ENCODE measurements at places on chromosomes 2 and 18.

- H3K36me3 ChIP-seq, result peaks cover 7% of the 10 kb centered on the region
- H3K4me3 ChIP-seq, result no peak overlapping the region
- H3K27me3 ChIP-seq, result no peaks in the 10 kb centered on the region
- H3K27ac ChIP-seq, result no peak overlapping the region
Observed at GRCh38 chr2:233531955-233532354, 34.6 kb downstream of the USP40 start.

- H3K27ac ChIP-seq, result no peak overlapping the region
- H3K4me3 ChIP-seq, result no peak overlapping the region
- no peak for DNase-seq
- H3K4me1 ChIP-seq, result peaks cover 14% of the 10 kb centered on the region
- no peaks in the 10 kb centered on the region for H3K36me3 ChIP-seq
- H3K27me3 ChIP-seq, result peaks cover 6% of the 10 kb centered on the region
Observed at GRCh38 chr2:60679036-60679780, 76.9 kb upstream of the PAPOLG start.

GRCh38 chr2:218196974-218197373 is 20.0 kb upstream of the ARPC2 start:
- no peak for DNase-seq
- no peak overlapping the region for H3K4me3 ChIP-seq
- H3K27me3 ChIP-seq, result peaks cover 18% of the 10 kb centered on the region

- H3K36me3 ChIP-seq, result peaks cover 63% of the 10 kb centered on the region
- peaks cover 80% of the 10 kb centered on the region for H3K4me1 ChIP-seq
- H3K27ac ChIP-seq, result no peak overlapping the region
- no peaks in the 10 kb centered on the region for H3K27me3 ChIP-seq
Observed at GRCh38 chr2:216192181-216192580, 83.0 kb downstream of the XRCC5 start.

DNA sequence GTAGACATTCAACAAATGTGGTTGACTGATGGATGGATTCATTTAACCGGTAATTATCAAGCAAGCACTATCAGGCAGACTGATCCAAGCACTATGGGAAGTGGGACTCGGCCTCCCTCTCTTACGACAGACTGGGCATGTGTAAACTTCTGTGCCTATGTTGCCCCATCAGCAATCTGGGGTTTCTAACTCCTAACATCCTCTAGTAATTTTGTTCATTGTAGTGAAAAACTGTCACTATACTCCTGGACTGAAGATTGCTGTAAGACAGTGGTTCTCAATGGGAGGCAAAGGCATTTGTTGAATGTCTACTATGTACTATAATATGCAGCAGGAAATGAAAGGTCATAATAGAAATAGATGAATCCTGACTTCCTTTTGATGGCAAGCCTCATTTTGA is 51.2 kb upstream of the CREB1 start:
- H3K4me3 ChIP-seq, result no peak overlapping the region
- no peaks in the 10 kb centered on the region for H3K27me3 ChIP-seq
- DNase-seq, result no peak
- H3K4me1 ChIP-seq, result peaks cover 28% of the 10 kb centered on the region

DNA sequence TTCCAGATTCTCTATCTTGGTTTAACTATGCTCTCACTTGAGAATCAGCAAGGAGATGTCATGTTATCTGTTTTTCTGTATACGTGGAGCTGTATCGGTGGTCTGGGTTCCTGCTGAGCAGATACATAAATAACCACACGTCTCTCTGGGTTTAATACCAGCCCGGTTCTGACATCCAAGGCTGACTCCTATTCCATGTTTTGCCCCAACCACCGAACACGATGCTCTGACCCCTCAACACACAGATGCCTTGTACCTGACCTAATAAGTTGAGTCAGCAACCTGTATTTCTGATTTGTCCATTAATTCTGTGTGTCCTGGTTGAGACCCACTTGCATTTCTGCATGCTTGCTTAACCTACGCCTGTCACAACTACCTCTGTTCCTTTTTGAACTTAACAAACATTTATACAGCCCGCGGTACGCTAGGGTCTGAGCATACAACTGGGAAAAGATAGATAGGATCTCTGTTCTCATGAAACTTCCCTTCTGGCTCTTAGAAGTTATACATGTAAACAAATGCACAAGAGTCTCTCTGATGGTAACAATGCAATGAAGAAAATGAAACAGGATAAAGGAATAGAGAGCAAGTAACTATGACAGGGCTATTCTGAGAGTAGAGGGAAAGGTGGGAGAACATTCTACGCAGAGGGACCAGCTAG is 480.4 kb downstream of the PARD3B start:
- no peak for DNase-seq
- peaks cover 23% of the 10 kb centered on the region for H3K4me1 ChIP-seq
- peak overlapping the region; percentile 17 for H3K27ac ChIP-seq
- H3K36me3 ChIP-seq, result peaks cover 2% of the 10 kb centered on the region

GRCh38 chr2:109459485-109459884 is 154.3 kb downstream of the SEPTIN10 start:
- no peaks in the 10 kb centered on the region for H3K36me3 ChIP-seq
- peaks cover 5% of the 10 kb centered on the region for H3K27me3 ChIP-seq
- H3K4me3 ChIP-seq, result no peak overlapping the region
- no peak overlapping the region for H3K27ac ChIP-seq

GRCh38 chr2:10568736-10569432 is 120.8 kb upstream of the ODC1 start:
- peaks cover 22% of the 10 kb centered on the region for H3K4me1 ChIP-seq
- H3K4me3 ChIP-seq, result no peak overlapping the region
- no peak overlapping the region for H3K27ac ChIP-seq

DNA sequence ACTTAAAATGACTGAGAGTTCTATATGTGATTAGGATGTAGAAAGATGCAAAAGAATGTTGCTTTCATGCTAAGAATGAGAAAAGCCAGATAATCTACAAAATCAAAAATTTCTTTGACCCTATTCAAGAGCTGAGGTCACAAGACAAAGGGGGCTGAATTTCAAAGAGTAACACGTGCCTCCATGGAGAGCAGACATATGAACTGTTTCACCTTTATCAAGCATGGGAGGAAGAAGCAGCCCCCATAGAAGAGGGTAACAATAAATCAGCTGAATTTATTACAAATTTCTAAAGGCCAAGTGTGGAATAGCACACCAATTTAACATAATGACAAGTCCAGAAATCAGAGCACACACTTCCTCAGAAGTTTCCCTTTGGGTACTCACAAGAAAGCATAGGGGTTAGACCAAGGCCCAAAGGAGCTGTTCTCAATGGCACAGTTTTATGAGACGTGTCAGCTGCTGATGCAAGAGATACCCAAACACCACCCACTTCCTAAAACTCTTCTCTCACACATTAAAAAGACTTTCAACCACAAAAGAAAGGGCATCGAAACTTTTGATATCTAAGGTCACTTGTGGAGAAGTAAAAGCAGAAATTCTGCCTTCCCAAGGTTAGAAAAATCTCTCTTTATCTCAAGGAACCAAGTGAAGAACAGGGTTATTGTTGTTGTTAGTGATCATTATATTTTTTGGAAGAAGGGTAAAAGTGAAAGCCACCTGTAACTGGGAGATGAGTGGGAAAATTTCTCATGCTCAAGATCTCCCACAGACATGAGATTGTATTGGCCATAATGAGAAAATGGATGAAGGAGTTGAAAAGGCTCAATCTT is 950.1 kb downstream of the TRIB2 start:
- no peaks in the 10 kb centered on the region for H3K4me1 ChIP-seq
- H3K36me3 ChIP-seq, result no peaks in the 10 kb centered on the region
- H3K4me3 ChIP-seq, result no peak overlapping the region
- H3K27ac ChIP-seq, result no peak overlapping the region
- no peak for DNase-seq
- no peaks in the 10 kb centered on the region for H3K27me3 ChIP-seq

- no peak overlapping the region for H3K27ac ChIP-seq
- DNase-seq, result no peak
- peaks cover 17% of the 10 kb centered on the region for H3K27me3 ChIP-seq
- H3K4me3 ChIP-seq, result no peak overlapping the region
- H3K36me3 ChIP-seq, result no peaks in the 10 kb centered on the region
- H3K4me1 ChIP-seq, result no peaks in the 10 kb centered on the region
Observed at GRCh38 chr2:37720533-37721200, 49.2 kb upstream of the CDC42EP3 start.

DNA sequence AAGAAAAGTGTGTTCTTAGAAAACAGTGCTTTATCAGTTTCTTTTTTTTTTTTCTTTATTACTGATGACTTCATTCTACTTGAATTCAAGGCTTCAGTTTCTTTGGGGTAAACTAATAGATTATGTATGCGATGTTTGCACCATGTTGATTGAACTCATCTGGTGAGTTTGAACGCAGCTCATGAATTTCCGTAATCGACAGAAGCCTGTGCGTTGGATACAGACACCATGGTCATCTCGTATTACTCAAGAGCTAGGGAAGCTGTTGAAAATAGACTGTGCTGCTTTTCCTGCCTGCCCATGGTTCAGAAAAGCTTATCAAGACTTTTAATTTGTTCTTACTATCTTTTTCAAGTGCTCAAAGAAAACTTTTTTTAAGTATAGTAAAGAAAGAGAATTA is 185.5 kb upstream of the NRP2 start:
- H3K4me3 ChIP-seq, result no peak overlapping the region
- H3K27ac ChIP-seq, result no peak overlapping the region
- H3K4me1 ChIP-seq, result no peaks in the 10 kb centered on the region
- no peak for DNase-seq

DNA sequence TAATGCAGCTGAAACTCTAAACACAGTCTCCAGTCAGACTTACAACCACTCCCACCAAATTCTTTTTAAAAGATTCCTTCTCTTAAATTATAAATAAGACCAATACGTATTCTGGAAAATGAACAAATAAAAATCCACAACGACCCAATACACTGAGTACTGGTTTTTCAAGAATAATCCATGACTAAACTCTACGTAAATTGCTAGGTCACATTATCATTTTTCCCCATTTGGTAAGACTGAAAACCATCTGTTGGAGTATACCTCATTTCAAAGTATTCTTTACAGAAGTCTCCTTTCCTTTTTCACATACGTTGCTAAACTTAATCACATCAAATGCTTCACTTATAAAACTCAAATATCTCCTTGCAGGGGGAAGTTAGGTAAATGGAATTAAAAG is 6.0 kb downstream of the ZNF516 start:
- peaks cover 2% of the 10 kb centered on the region for H3K36me3 ChIP-seq
- peaks cover 60% of the 10 kb centered on the region for H3K27me3 ChIP-seq
- H3K27ac ChIP-seq, result no peak overlapping the region
- peaks cover 31% of the 10 kb centered on the region for H3K4me1 ChIP-seq

DNA sequence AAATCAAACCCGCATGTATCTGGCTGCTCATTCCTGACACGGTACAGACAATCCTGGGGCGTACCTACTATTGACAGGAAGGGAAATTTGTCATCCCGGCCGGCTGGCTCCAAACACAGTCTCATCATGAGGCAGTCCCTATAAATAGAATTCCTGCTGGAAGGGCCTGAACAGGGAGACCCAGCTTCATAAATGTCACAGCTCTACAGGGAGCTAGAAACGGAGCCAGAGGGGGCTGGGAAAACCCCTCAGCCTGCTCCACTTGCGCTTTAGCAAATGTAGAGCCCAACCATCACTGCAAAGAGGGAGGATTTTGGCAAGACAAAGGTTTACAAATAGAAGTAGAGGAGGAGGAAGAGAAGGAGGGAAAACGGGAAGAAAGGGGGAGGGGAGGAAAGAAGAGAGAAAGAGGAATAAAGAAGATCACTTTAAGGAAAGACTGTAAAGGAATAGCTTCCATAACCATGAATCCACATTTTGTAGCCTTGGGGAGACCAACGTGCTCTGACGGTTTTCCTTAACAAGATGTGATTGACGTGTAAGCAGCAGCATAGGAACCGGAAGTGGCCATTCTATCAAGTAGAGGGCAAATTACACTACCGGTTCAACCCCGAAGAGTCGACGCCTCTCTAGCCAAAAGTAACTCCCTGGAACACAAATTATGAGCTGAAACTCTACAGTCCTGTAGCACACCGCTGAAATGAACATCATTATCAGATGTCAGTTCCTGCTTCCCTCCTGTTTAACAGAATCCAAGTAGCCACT is 56.8 kb upstream of the TTN start:
- DNase-seq, result no peak
- no peak overlapping the region for H3K27ac ChIP-seq
- H3K4me1 ChIP-seq, result no peaks in the 10 kb centered on the region
- H3K27me3 ChIP-seq, result peaks cover 2% of the 10 kb centered on the region
- peaks cover 2% of the 10 kb centered on the region for H3K36me3 ChIP-seq
- no peak overlapping the region for H3K4me3 ChIP-seq

GRCh38 chr2:118056165-118056534 is 32.1 kb upstream of the INSIG2 start:
- H3K36me3 ChIP-seq, result no peaks in the 10 kb centered on the region
- no peak overlapping the region for H3K4me3 ChIP-seq
- no peak overlapping the region for H3K27ac ChIP-seq
- peaks cover 9% of the 10 kb centered on the region for H3K4me1 ChIP-seq
- peaks cover 13% of the 10 kb centered on the region for H3K27me3 ChIP-seq

DNA sequence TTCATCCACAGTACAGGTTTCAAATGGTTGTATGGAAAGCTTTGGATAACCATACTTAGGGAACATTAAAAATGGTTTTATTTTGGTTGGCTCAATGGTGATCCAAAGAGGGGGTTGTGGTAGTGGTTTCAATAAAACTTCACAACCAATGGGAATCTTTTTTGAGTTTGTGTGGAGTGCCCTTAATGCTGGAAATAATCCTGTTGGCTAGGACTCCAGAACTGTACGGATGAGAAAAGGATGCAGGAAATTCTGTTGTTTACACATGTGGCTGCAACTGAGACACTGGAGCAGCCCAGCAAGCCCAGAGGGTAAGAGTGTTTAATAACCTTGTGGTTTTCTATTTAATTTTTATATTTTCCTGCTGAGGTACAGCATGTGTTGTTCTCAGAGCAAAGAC is at the start of gene CCDC102B:
Gene CCDC102B, plus strand, starts transcription at position 210 of the 400 bp plus-strand sequence. CDS start 38,684 bp downstream, outside the sequence.
- no peak within 1 kb of the TSS for H3K27ac ChIP-seq
- no peaks in the 10 kb centered on the region for H3K27me3 ChIP-seq
- no peak within 1 kb of the TSS for H3K4me3 ChIP-seq
- no peaks in the 10 kb centered on the region for H3K4me1 ChIP-seq
- no peak for DNase-seq

DNA sequence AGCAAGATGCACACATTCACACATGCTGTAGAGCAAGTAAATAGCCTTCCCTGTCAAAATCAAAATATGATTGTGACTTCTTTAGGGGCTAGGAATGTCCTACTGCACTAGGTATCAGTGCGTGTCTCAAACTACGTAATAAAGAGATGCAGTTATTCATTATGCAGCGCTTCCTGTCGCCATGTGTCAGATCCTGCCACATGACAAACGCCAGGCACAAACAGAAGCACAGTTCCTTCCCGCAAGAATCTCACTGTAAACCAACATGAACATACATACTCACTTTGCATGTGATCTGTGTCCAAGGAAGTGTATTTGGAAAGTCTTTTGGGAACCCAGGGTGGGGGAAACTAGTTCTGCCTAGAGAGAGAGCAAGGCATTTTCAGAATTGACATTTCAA is 599.9 kb downstream of the RNF144A start:
- peak; percentile 13 for DNase-seq
- H3K4me1 ChIP-seq, result peaks cover 67% of the 10 kb centered on the region
- H3K4me3 ChIP-seq, result peak overlapping the region; percentile 34
- H3K27me3 ChIP-seq, result no peaks in the 10 kb centered on the region

Data from activated T-helper 1 cell treated with anti-CD3 and anti-CD28 coated beads, Interleukin-12 subunit alpha, Interleukin-12 subunit beta, Interleukin-2, Interleukin-4 antibody, amounts not matched to agents 30 ng/mL and 10 ng/mL and 1 ng/mL, durations not matched to agents 14 hours and 24 hours and 36 hours (primary cell).